ENCODE measurements at places on chromosomes 7 and 10. TPM values are rescaled to one million over a fixed set of nuclear protein-coding genes. Genes with fewer than 3 reads are reported as not detected.

DNA sequence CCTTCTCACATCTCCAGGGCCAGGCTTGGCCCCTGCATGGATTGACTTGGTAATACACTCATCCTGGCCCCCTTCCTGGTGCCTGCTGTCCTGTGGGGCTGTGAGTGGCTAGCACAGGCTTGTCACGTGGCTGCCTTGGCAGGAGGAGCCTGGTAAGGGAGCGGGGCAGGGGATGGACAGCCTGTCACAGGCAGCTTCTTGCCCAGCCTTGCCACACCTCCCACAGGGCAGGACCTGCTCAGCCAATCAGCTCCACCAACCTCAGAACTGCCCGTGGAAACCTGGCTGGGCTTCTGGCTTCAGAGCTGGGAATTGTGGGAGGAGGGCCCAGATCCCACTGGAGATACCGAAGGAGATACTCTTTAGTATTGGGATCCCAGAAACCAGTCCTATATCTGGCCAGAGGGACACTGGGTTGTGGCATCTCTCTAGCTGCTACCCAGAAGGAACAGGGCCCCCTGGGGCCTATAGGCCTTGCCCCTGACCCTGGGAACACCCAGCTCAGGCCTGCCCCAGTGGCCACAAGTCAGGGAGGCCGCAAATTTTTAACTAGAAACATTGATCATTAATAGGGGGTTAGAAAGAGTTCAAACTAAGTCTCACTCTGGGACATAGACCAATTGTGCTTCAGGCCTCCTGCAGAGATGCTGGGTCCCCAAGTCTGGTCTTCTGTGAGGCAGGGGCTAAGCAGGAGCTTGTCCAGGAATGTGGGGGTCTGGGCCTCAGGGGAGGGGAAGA lies at the start of gene HOGA1:
Gene HOGA1 (plus strand): TSS at position 330 of the 738 bp plus-strand sequence. CDS start 315 bp downstream, at position 645.
- DNase-seq, result peak; percentile 69
- H3K4me3 ChIP-seq, result no peak within 1 kb of the TSS
- H3K4me1 ChIP-seq, result peaks cover 7% of the 10 kb centered on the region
- no peak within 1 kb of the TSS for H3K27ac ChIP-seq

GRCh38 chr7:100642534-100642907 lies 1.2 kb upstream of the TFR2 start:
- peaks cover 32% of the 10 kb centered on the region for H3K27me3 ChIP-seq
- H3K4me1 ChIP-seq, result no peaks in the 10 kb centered on the region

- no peak overlapping the region for H3K4me3 ChIP-seq
- H3K36me3 ChIP-seq, result no peaks in the 10 kb centered on the region
- H3K27me3 ChIP-seq, result 0 out of 2 replicates have a peak, but pooled peaks cover 4% of the 10 kb centered on the region
- H3K27ac ChIP-seq, result no peak overlapping the region
- DNase-seq, result no peak
Measured at GRCh38 chr7:132464740-132465139, 111.5 kb downstream of the PLXNA4 start.

GPER1 gene
- not detected for total RNA-seq

DNA sequence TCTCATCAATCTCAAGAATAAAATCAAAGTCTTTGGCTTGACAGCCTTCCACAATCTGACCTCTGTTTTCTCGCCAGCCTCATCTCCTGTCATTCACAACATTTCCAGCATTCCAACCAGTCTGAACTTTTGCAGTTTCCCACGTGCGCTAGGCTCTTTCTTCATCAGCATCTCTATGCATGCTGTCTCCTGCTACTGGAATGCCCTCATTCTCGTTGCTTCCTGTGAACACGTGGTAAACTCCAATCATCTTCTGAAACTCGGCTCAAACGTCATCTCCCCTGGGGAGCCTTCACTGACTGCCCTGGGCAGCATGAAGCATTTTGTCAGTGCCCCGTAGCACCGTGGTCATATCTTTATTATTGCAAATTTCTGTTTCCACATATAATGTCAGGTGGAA lies 12.2 kb upstream of the RSBN1L start:
- no peaks in the 10 kb centered on the region for H3K27me3 ChIP-seq
- peaks cover 31% of the 10 kb centered on the region for H3K4me1 ChIP-seq
- H3K27ac ChIP-seq, result no peak overlapping the region
- no peak overlapping the region for H3K4me3 ChIP-seq

PRPS1L1 gene
- total RNA-seq, result not detected

DNA sequence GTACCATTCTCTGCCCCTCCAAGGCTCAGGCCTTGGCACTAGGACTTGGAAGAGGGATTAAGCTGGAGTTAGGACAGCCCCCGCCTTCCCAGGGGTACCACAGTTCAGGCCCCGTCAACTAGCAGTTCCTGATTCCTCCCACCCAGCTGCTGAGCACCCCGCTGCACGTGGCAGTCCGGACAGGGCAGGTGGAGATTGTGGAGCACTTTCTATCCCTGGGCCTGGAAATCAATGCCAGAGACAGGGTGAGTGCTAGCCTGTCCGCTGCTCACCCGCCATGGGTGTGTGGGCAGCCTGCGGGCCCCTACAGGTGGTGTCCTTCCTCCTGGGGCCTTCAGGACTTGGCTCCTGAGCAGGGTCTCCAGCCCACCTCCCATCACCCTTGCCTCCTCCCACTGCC lies 2.0 kb upstream of the HOGA1 start:
- no peaks in the 10 kb centered on the region for H3K36me3 ChIP-seq
- peaks cover 7% of the 10 kb centered on the region for H3K4me1 ChIP-seq
- no peak for DNase-seq
- no peak overlapping the region for H3K4me3 ChIP-seq

- H3K27ac ChIP-seq, result no peak overlapping the region
- no peak overlapping the region for H3K4me3 ChIP-seq
- no peaks in the 10 kb centered on the region for H3K27me3 ChIP-seq
- no peaks in the 10 kb centered on the region for H3K36me3 ChIP-seq
- DNase-seq, result no peak
Measured at GRCh38 chr7:139854803-139855497, 25.9 kb downstream of the TBXAS1 start.

AGAP5 gene
- total RNA-seq, result 0.81 TPM

DNA sequence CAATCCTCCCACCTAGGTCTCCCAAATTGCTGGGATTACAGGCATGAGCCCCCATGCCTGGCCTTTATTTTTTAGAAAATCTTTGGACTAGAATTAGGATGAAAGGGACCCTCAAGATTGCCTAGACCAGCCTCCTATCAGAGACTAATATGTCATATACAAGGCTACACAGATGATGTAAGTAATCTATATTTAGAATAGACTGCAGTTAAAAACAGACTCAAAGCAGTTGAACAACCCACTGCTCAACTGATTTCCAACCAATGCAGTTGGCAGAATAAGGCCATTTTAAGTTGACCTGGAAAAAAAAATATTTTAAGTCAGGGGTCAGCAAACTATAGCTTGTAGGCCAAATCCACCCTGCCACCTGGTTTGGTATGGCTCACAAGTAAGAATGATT lies 27.7 kb downstream of the PSPH start:
- peaks cover 5% of the 10 kb centered on the region for H3K36me3 ChIP-seq
- H3K27me3 ChIP-seq, result no peaks in the 10 kb centered on the region
- no peak overlapping the region for H3K4me3 ChIP-seq
- no peak for DNase-seq
- H3K4me1 ChIP-seq, result no peaks in the 10 kb centered on the region

- no peaks in the 10 kb centered on the region for H3K36me3 ChIP-seq
- no peaks in the 10 kb centered on the region for H3K27me3 ChIP-seq
- H3K27ac ChIP-seq, result no peak overlapping the region
- DNase-seq, result no peak
Measured at GRCh38 chr7:120395526-120396019, 122.6 kb downstream of the KCND2 start.

DNA sequence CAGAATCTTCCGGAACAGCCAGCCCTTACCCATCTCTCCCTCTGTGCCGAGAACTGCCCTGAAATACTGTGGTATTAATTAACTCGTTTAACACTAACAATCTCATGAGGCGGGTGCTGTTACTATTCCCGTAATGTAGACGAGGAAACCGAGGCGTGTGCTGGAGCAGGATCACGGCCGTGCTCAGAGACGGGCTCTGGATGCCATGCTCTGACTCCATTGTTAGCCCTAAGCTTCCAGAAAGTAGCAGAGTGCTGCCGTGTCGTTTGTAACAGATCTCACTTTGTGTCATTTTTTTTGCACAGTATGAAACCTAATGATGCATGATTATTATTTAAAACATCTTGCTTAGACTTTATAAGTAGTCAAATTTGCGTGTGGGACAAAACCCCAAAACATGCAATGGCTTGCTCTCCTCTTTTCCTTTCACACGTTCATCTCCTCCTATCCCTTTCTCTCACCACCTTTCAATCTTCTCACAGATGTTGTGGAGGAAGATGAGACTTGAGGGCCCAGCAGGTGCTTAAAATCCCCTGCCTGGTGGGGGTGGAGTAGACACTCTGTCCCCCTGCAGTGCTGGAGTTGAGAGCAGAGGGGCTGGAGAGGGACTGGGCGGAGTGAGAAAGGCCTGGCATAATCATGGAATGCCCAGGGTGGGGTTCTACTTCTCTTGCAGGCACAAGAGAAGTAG lies 482 bp upstream of the ACTR3C start:
- no peaks in the 10 kb centered on the region for H3K36me3 ChIP-seq
- no peak overlapping the region for H3K4me3 ChIP-seq
- H3K27me3 ChIP-seq, result no peaks in the 10 kb centered on the region
- no peaks in the 10 kb centered on the region for H3K4me1 ChIP-seq
- H3K27ac ChIP-seq, result no peak overlapping the region

DNA sequence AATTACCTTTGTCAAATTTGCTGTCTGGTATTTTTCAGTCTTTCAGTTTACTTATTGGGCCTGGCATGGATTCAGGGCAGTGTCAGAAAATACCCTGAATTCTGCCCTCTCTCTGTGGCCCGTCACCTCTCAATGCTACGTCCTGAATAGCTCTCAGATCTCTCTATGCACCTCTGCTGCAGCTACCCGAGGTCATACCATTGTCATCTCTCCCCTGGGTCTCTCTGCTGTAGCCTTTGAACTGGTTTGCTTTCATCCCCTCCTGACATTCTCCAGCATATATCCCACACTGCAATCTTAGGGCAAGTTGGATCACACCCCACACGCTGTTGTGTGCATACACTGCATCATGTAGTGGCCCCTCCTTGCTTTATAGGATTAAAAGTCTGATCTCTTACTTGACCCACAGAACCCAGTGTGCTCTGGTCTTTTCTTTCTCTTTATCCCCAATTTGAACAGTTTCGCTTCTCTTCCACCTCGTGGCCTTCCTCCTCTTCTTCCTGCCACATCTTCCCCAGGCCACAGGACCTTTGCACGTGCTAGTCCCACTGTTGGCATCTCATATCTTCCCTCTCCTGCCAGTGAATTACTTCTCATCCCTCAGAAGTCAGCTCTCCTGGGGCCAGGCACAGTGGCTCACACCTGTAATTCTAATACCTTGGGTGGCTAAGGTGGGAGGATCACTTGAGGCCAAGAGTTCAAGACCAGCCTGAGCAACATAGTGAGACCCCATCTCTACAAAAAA lies 372.9 kb downstream of the GALNT17 start:
- no peak for DNase-seq
- no peak overlapping the region for H3K27ac ChIP-seq
- H3K4me3 ChIP-seq, result no peak overlapping the region
- H3K4me1 ChIP-seq, result no peaks in the 10 kb centered on the region
- H3K36me3 ChIP-seq, result no peaks in the 10 kb centered on the region

- peaks cover 24% of the 10 kb centered on the region for H3K4me1 ChIP-seq
- H3K27me3 ChIP-seq, result no peaks in the 10 kb centered on the region
Measured at GRCh38 chr7:84193747-84194146, 842 bp downstream of the SEMA3A start.

ZCWPW1 gene
- total RNA-seq, result 1.2 TPM

GRCh38 chr10:123013456-123014419 lies 4.9 kb downstream of the ACADSB start:
- H3K4me1 ChIP-seq, result peaks cover 7% of the 10 kb centered on the region
- H3K36me3 ChIP-seq, result no peaks in the 10 kb centered on the region
- no peak overlapping the region for H3K27ac ChIP-seq

WNT8B gene
- total RNA-seq, result not detected

DNA sequence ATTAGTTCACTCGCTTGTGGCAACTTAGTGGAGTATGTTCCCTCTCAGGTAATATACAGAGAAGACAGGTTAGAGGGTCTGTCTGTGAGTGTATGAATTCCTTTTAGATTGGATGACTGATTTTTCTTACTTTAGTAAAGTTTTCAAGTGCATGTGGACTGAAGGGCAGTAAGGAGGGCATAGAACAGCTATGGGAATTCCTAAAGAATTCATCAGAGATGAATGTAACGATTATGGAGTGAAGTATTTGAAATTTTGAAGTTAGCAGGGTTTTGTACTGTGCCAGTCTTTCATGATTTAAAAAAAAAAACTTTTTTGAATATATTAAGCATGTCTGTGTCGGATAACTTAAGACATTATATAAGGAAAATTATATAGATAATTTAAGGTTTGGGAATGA lies 15.5 kb downstream of the MAPK8 start:
- no peaks in the 10 kb centered on the region for H3K27me3 ChIP-seq
- peaks cover 19% of the 10 kb centered on the region for H3K36me3 ChIP-seq
- H3K27ac ChIP-seq, result no peak overlapping the region
- no peaks in the 10 kb centered on the region for H3K4me1 ChIP-seq
- no peak for DNase-seq

GRCh38 chr10:126979311-126979710 lies 74.1 kb downstream of the DOCK1 start:
- H3K27ac ChIP-seq, result no peak overlapping the region
- H3K4me1 ChIP-seq, result no peaks in the 10 kb centered on the region
- H3K4me3 ChIP-seq, result no peak overlapping the region
- no peak for DNase-seq

GRCh38 chr7:30904561-30904960 lies 7.1 kb upstream of the AQP1 start:
- DNase-seq, result no peak
- peaks cover 30% of the 10 kb centered on the region for H3K4me1 ChIP-seq
- H3K4me3 ChIP-seq, result no peak overlapping the region
- H3K36me3 ChIP-seq, result no peaks in the 10 kb centered on the region
- no peaks in the 10 kb centered on the region for H3K27me3 ChIP-seq

GRCh38 chr7:2008101-2008935 lies 224.4 kb downstream of the MAD1L1 start:
- no peak overlapping the region for H3K4me3 ChIP-seq
- no peaks in the 10 kb centered on the region for H3K4me1 ChIP-seq
- no peaks in the 10 kb centered on the region for H3K27me3 ChIP-seq
- no peak for DNase-seq
- no peak overlapping the region for H3K27ac ChIP-seq

- H3K4me1 ChIP-seq, result peaks cover 56% of the 10 kb centered on the region
- DNase-seq, result peak; percentile 87
- no peaks in the 10 kb centered on the region for H3K27me3 ChIP-seq
- peak overlapping the region; percentile 88 for H3K27ac ChIP-seq
- peaks cover 33% of the 10 kb centered on the region for H3K36me3 ChIP-seq
- peak overlapping the region; percentile 20 for H3K4me3 ChIP-seq
Measured at GRCh38 chr10:84424731-84425167, 96.4 kb downstream of the CCSER2 start.

GRCh38 chr10:58741673-58742072 lies 229.0 kb downstream of the BICC1 start:
- H3K27me3 ChIP-seq, result no peaks in the 10 kb centered on the region
- no peak overlapping the region for H3K4me3 ChIP-seq
- no peaks in the 10 kb centered on the region for H3K36me3 ChIP-seq
- peaks cover 6% of the 10 kb centered on the region for H3K4me1 ChIP-seq

HTR5A gene
- total RNA-seq, result not detected

TLX1 gene
- not detected for total RNA-seq

Data from SJSA1 (cell line).